ENCODE measurements at places on chromosomes 11 and 22. TPM values are rescaled to one million over a fixed set of nuclear protein-coding genes. Genes with fewer than 3 reads are reported as not detected.
A peak's percentile ranks its signal among the peaks of the same experiment; 100 is the strongest.

The OR8D1 gene
- not detected for total RNA-seq

GRCh38 chr22:43857367-43857766 is 4.9 kb downstream of the SULT4A1 start:
- H3K36me3 ChIP-seq: no peaks in the 10 kb centered on the region
- H3K27ac ChIP-seq: no peak overlapping the region
- H3K27me3 ChIP-seq: peaks cover 43% of the 10 kb centered on the region
- no peak overlapping the region for H3K4me3 ChIP-seq
- H3K4me1 ChIP-seq: no peaks in the 10 kb centered on the region
- no peak for DNase-seq

DNA sequence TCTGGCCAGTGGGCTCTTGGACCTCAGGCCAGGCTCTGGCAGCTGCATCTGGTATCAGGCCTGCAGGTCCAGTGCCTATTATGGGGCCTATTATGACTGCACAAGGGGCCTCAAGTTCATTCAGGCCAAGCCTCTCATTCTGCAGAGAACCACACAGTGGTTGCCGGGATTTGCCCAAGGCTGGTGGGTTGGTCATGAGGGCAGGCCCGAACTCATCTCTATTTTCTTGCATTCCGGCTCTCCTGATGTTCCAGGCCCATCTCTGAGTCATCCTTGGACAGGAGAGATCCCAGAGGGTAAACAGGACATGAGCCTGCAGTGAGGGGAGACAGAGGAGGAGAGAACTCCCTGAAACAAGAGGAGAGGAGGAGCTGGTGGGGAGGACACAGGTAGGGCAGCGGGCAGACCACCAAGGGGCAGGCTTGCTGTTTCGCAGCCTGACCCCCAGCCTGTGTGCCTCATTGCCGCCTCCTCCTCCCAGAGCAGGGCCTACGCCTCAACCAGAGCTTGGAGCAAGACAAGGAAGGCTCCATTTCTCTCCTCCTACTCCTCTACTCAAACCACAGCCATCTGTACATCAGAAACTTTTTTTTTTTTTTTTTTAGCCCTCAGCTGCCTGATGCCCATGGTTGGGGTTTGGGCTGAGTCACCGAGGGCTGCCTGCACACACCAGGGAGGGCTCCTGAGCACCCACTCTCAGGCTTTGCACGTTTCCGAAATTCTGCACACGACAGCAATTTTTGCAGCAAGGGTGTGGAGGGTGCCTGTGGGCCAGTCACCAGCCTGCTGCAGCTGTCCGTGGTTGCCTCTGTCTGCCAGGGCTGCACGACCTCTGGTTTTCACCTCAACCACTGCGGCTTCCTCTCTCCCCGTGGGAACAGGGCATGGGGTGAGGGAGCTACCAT is 12.7 kb upstream of the TREH start:
- H3K4me3 ChIP-seq: no peak overlapping the region
- H3K27ac ChIP-seq: no peak overlapping the region
- H3K4me1 ChIP-seq: peaks cover 66% of the 10 kb centered on the region
- H3K27me3 ChIP-seq: no peaks in the 10 kb centered on the region
- H3K36me3 ChIP-seq: no peaks in the 10 kb centered on the region
- DNase-seq: peak; percentile 78

DNA sequence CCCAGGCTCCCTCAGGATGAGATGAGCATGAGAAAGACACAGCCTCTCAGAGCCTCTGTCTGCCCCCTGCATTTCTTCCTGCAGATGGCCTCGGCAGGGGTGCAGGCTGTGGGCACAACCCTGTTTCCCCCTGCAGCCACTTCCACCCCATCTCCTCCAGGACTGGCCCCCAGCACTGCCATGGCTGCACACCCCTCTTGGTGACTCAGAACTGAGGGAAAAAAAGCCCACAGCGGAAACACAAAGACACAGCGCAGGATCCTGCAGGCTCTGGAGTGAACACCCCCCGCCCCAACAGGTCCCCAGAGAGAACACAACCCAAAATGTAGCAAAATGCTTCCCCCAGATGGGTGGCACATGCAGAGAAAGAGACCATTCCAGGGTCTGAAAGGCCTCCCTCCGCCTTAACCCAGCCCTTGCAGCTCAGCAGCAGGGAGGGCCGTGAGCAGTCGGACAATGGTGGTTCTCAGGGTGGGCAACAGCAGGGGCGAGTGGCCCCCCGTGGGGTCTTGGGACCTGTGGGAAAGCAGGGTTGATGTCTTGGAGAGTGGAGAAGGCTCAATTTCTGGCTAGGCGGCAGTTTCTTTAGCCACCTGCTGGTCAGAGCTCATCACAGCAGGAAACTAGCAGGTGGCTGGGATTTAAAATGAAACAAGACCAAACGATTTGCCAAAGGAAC is 8.0 kb downstream of the TUBGCP6 start:
- DNase-seq: no peak
- H3K36me3 ChIP-seq: peaks cover 22% of the 10 kb centered on the region
- peaks cover 20% of the 10 kb centered on the region for H3K4me1 ChIP-seq
- no peak overlapping the region for H3K4me3 ChIP-seq
- H3K27ac ChIP-seq: no peak overlapping the region

The OR2AG2 gene
- total RNA-seq: 0.26 TPM

- H3K27ac ChIP-seq: peak overlapping the region; percentile 79
- no peak for DNase-seq
- peak overlapping the region; percentile 35 for H3K4me3 ChIP-seq
- no peaks in the 10 kb centered on the region for H3K36me3 ChIP-seq
- peaks cover 18% of the 10 kb centered on the region for H3K4me1 ChIP-seq
Measured at GRCh38 chr22:36419177-36419911, 31.6 kb upstream of the MYH9 start.

The UBQLNL gene
- 0.14 TPM for total RNA-seq

DNA sequence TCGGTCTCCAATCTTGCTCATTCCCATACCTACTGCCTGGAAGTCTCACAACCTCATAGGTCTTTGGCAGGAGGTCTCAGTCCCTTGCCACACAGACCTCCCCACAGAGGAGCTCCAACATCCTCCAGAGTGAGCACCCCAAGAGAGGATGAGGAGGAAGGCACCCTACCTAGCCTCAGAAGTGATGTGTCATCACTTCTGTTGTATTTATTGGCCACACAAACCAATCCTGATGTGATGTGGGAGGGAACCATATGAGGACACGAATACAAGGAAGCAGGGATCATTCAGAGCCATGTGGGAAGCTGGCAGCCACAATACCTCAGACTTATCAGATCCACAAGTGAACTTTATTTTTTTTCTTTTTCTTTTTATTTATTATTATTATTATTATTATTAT is 9.0 kb upstream of the UPK2 start:
- H3K27me3 ChIP-seq: no peaks in the 10 kb centered on the region
- no peaks in the 10 kb centered on the region for H3K36me3 ChIP-seq
- no peak overlapping the region for H3K27ac ChIP-seq
- no peak overlapping the region for H3K4me3 ChIP-seq
- peaks cover 8% of the 10 kb centered on the region for H3K4me1 ChIP-seq
- no peak for DNase-seq

The IGSF9B gene
- 84.2 TPM for total RNA-seq

The CRYBB3 gene
- not detected for total RNA-seq

The KCNJ11 gene
- total RNA-seq: 0.23 TPM

GRCh38 chr11:20894296-20894695 is 224.9 kb downstream of the NELL1 start:
- H3K27ac ChIP-seq: no peak overlapping the region
- no peaks in the 10 kb centered on the region for H3K4me1 ChIP-seq
- no peaks in the 10 kb centered on the region for H3K36me3 ChIP-seq
- no peaks in the 10 kb centered on the region for H3K27me3 ChIP-seq

The PHLDB1 gene
- 1.7 TPM for total RNA-seq

The FAT3 gene
- not detected for total RNA-seq
